ENCODE measurements at places on chromosomes 16 and 17.

DNA sequence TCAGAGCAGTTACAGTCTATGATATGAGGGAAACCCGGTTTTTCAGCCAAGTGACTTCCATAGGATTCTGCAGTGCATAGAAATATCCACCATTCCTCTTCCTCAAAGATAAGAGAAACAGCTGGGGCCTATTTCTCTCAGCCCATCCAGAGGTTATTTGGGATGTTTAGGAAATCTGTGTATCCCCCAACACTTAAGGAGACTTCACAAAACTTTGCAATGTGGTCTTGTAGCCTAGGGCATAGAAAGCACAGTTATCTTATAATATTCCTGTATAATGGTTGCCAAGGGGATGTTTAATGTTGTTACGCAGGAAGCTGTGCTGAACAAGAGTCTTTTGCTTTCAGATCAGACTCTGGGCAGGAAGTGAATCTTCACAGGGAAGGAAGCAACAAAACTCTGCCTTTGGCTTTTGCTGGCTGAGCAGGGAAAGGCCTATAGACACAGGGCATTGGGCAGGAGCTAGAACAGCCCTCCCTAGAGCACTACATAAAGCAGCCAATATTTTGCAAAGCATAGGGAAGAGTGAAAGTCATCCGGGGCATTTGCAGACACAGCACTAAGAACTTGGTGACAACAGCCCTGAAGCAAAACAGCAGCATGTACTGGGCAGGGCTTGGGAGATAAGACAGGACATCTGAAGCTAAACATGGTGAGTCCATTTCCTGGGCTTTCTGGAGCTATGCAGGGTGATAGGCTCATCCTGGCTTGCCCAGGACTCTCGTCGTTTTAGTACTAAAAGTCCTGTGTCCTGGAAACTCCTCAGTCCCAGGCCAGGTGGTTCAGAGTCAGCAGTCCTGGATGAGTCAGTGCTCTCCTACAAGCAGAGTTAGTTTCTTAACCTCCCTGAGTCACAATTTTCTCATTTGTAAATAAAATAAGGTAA, 18.7 kb upstream of the BEAN1 start:
- DNase-seq: peak; percentile 34

GRCh38 chr17:57402681-57403180, 146.4 kb downstream of the MSI2 start:
- no peak for DNase-seq

- DNase-seq: no peak
Measured at GRCh38 chr17:65355246-65355645, 206.2 kb downstream of the AXIN2 start.

GRCh38 chr17:80886641-80887573, 104.7 kb upstream of the CHMP6 start:
- no peak for DNase-seq

DNA sequence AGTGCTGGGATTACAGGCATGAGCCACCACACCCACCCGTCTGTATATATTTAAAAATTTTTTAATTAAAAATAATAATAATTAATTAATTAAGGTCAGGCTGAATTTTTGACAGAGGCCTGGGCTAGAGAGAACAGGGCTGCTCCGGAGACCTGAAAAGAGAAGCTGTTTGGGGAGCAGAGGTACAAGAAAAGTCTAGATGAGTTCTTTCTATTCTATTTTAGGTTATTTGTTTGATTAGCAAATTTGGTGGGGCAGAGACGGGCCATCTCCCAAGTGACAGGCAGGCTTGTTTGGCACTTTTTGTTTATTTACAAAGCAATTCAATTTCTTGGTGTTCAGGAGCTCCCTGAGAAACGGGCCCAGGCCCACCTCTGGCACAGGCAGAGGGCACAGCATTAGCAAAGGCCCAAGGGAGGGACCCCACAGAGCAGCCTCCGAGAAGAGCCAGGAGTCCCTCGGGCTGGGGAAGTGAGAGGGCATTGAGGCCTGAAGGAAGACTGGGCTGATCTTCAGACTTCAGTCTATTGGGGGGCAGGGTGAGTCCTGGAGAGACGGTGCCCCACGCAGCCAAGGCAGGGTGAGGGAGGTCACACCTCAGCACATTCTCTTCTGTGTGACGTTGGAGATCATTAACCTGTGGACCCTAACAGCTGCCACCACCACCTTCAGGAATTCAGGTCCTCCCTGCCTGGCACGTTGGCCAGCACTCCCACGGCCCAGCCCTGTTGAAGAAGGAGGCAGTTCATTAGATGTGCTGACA, 10.8 kb upstream of the RIPOR1 start:
- no peak for DNase-seq

DNA sequence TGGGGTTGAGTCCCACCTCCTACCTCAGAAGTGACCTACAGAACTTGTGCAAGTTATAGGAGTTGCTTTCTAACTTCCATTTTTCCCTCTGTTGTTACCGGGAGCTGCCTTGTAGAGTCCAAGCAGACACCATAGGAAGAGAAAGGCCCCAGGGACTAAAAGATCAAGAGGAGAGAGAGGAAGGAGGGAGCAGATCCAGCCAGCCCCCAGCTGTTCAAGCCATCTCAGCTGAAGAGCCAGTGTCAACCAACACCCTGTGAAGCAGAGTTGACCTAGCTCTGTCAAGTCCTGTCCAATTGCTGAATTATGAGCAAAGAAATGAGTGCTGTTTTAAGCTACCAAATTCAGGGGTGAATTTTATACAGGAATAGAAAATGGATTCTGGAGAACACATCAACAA, 34.9 kb upstream of the CACNG4 start:
- no peak for DNase-seq

DNA sequence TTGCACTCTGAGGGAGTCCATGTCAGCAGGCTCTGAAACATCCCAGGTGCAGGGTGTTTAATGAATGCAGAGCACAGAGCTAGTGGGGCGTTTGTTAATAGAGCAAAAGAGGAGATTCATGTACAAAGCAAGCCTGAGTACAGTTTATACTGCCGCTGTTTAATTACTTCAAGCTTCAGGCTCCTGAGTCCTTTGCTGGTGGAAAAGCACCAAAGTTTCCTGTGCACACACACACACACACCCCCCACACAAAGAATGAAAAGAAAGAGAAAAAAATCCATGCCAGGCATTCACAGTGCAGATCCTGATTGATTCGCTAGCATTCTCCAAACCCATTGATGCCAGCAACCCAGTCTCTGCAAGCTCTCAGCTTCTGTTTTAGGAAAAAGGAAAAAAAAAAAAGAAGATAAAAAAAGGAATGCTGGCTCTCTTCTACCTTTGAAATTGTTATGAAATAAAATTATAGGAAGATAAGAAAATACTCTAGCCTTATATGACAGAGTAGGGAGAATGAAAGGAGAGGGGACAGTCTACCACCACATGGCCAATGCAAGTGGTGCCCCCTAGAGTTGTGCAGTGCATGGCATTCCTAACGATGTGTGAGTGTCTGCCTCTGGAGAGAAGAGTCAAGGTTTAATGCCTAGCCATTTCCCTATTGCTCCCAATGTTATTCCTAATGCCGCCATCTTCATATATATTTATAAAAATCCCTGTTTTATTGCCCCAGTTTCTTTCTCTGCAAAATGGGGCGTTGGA, 216.5 kb downstream of the TMEM114 start:
- no peak for DNase-seq

GRCh38 chr16:4204521-4204920, 37.4 kb downstream of the SRL start:
- no peak for DNase-seq

- DNase-seq: no peak
Measured at GRCh38 chr17:55342800-55343585, 78.2 kb downstream of the HLF start.

- DNase-seq: no peak
Measured at GRCh38 chr16:55678161-55678821, 22.5 kb downstream of the SLC6A2 start.

DNA sequence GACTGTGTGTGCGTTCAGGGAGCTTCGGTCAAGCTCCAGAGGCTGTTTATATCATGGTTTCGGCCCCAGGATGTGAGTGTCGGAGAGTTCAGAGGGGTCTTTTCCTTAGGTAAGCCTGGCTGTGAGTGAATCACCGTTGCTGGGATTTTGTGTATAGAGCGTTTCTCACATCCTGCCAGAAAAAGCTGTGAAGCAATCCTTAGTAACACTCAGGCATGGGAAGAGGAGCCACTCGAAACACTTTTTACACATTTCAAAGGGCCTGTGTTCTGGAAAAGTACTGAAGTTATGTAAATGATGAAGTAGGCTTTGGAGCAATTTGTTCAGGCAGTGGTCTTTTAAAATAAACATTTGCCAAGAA, 662 bp downstream of the PGS1 start:
- DNase-seq: no peak

GRCh38 chr17:50196826-50197225, 4.6 kb downstream of the COL1A1 start:
- DNase-seq: no peak

DNA sequence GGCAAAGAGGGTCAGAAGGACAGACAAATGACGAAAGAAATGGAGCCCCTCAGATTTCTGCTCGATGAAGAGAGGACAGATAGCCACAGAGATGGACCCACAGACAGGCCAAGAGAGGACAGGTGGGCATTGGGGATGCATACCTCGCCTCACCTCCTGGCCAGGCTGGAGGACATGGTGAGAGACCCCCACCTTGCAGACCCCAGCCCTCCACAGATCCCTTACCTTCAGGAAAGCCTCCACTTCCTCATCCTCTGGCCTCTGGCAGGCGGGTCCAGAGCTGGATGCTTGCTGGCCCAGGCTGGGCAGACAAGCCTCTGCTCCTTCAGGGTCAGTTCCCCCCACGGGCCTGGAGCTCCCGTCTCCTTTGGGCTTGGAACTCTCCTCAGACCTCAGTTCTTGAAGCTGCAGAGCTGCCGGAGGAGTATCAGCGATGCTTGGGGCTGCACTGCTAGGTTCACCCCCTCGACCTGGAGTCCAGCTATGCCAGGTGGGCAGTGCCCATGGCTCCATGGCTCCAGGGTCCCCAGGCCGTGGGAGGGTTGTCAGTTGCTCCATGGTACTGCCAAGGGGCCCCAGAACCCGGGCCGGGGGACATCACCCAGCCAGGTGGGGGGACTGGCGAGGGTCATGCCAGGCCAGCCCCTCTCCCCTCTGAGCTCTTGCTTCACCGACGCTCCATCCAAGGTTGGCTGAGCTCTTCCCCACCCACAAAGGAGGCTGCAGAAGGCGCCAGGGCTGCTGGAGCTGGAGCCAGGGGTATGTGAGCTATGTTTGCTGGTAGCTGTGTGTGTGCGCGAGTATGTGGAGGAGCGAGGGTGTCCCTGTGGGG, 1.0 kb downstream of the TSPOAP1 start:
- no peak for DNase-seq

DNA sequence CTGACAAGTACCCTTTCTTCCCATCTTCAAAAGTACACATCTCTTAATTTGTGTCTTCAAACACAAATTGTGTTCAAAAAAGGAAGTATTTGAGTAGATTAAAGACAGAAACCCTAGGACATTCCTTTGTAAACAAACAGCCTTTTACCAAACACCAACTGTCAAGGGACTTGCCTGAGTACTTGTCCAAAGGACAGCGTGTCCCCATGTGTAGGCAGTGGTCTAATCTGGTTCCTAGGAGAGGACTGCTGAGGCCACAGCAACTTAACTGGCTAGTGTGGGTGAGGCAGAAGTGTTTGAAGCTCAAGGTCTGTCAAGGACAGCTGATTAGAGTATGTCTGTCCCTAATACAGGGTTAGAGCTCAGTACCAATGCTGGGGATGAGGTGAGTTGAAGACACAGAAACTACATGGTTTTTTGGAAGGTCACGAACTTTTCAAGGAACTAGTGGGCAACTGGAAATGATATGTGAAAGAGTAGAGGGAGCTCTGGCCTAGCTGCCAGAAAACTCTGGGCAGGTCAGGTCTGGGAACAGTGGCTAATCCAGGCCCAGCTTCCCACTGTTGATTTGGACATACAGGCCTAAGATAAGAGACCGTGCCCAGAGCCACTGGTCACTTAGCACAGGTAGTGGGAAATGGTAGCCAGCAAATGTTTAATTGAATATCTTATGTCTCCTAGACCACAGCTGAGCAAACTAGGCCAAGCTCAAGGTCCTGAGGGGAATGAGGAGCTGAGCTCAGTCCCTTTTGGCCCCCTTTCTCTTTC, 10.1 kb downstream of the HMOX2 start:
- DNase-seq: no peak

DNA sequence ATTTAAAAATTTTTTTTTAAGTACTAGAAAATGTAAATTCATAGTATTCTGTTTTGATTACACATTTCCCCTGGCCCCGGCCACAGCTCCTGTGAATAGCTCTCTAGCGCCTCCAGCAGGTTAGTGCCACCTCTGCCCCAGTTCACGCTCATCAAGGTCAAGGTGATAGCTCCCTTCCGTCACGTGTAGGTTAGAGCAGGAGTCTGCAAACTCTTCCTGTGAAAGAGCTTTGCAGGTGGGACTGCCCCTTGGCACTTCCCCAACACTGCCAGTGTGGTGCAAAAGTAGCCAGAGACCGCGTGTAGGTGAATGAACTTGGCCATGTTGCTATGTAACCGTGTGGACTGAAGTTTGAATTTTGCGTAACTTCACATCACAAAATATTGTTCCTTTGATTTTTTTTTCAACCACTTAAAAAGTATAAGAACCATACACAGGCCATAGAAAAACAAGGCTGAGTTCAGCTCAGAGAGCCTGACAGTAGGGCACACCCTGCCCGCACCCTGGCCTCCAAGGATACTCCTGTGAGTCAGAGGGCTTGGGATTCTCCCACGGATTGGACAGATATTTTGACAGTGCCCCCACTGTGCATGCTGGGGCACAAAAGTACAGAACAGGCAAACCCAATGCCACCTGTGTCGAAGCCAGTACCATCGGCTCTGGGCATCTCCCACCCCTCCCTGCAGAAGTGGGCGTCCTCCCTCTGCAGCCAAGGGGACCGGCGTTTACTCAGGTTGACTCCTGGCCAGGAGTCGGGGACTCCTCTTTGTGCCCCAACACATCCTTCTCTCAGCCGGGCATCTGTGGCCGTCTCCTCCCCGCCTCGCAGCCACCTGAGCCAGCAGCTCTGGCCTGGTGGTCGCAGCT, 92.0 kb upstream of the CHMP6 start:
- DNase-seq: peak; percentile 83

GRCh38 chr16:49921791-49922456, 66.0 kb upstream of the ZNF423 start:
- DNase-seq: peak; percentile 20

DNA sequence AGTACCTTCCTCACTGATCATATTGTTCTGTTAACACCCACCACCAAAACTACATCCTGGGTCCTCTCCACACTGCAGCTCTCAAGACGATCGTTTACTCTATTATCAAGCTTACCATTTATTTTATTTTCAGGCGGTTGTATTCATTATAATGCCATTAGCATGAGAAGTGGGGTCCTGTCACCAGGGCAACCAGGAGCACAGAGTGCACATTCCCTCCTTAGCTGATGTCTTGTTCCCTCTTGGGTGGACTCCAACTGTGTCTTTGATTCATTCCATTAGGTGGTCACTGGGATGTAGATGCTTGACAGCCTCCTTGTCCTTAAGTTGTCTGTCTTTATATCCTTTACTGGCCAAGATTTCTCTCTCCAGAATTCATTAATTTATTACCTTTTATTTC, 965.9 kb upstream of the EEF2KMT start:
- DNase-seq: no peak

DNA sequence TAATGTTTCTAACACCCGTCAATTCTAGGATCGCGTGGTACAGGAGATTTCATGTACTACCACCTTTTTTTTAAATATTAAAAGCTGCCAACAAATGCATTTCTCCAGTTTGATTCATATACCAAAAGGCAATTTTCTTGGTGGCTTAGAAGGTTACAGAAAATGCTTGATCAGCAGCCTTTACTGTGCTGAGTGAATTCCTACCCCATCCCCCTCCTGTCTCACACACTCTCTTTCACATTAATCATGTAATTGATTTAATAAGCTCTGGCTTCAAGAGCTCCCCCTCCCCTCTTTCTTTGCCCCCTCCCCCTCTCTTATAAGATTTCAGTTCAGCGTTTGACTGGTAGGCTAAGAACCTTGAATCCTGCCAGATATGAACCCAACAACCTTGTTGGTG, 110.5 kb downstream of the RBFOX1 start:
- no peak for DNase-seq

Measured in activated naive CD4-positive, alpha-beta T cell treated with Interleukin-2 at 50 U/mL for 16 hours (primary cell).